ENCODE measurements at places on chromosomes 1 and 21. TPM values are rescaled to one million over a fixed set of nuclear protein-coding genes. Genes with fewer than 3 reads are reported as not detected.

- DNase-seq, result no peak
- H3K36me3 ChIP-seq, result peaks cover 17% of the 10 kb centered on the region
- H3K4me1 ChIP-seq, result no peaks in the 10 kb centered on the region
- H3K27ac ChIP-seq, result no peak overlapping the region
- H3K27me3 ChIP-seq, result no peaks in the 10 kb centered on the region
- H3K4me3 ChIP-seq, result no peak overlapping the region
Measured at GRCh38 chr1:39835935-39836594, 47.2 kb downstream of the TRIT1 start.

AMY1A gene
- not detected for total RNA-seq

LRRC38 gene
- not detected for total RNA-seq

GRCh38 chr1:64766429-64766828, 21.6 kb downstream of the RAVER2 start:
- no peaks in the 10 kb centered on the region for H3K36me3 ChIP-seq
- H3K4me3 ChIP-seq, result no peak overlapping the region
- DNase-seq, result no peak
- no peaks in the 10 kb centered on the region for H3K27me3 ChIP-seq
- H3K4me1 ChIP-seq, result no peaks in the 10 kb centered on the region

- DNase-seq, result no peak
- no peaks in the 10 kb centered on the region for H3K4me1 ChIP-seq
- no peaks in the 10 kb centered on the region for H3K36me3 ChIP-seq
- no peak overlapping the region for H3K4me3 ChIP-seq
Measured at GRCh38 chr1:234701737-234702341, 91.9 kb upstream of the IRF2BP2 start.

TRIM58 gene
- 0.16 TPM for total RNA-seq

- no peak overlapping the region for H3K4me3 ChIP-seq
- no peaks in the 10 kb centered on the region for H3K27me3 ChIP-seq
- no peaks in the 10 kb centered on the region for H3K4me1 ChIP-seq
Measured at GRCh38 chr1:69511426-69512192, 56.1 kb upstream of the LRRC7 start.

GRCh38 chr21:15211491-15212133, 146.8 kb upstream of the NRIP1 start:
- H3K4me3 ChIP-seq, result no peak overlapping the region
- no peak for DNase-seq
- no peaks in the 10 kb centered on the region for H3K36me3 ChIP-seq
- peaks cover 3% of the 10 kb centered on the region for H3K4me1 ChIP-seq
- no peak overlapping the region for H3K27ac ChIP-seq

GRCh38 chr1:3669971-3670431, 17.7 kb downstream of the TP73 start:
- no peaks in the 10 kb centered on the region for H3K27me3 ChIP-seq
- no peaks in the 10 kb centered on the region for H3K36me3 ChIP-seq
- peaks cover 6% of the 10 kb centered on the region for H3K4me1 ChIP-seq
- H3K4me3 ChIP-seq, result no peak overlapping the region
- no peak overlapping the region for H3K27ac ChIP-seq

DNA sequence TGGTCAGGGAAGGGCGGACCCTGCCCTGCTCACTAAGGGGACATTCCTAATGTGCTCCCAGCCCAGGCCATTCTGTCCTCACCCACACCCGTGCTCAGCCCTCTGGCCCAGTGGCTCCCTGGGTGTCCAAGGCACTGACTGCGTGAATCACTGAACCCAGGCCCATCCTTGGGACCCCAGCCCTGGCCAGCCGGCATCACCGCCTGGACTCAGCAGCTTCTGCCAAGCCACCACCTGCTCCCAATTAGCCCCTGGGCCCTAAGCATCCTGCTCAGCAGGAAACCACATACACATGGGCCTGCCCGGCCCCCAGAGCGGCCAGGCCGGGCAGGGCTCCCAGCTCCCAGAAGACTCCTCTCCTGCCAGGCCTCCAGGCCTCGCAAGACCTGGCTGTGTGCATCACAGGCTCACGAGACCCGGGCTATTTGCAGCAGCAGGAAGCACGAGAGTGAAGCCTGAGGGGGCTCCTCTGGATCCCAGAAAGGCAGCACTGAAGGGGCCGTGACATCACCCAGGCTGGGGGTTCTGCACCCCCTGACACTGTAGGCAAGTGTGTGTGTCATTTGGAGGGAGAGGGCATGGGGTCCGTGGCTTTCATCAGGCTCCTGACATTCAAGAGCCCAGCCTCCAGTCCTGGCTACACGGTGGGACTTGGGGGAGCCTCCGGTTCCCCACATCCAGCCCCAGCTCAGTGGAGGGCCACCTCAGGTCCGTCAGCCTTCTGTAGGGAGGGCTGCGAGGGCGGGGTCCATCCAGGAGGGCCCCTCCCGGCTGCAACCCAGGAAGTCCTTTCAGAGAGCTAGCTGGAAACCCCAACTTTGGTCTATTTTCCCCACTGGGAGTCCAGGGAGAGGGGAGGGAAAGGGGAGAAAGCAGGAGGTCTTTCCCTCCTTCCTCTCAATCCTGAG, 1.6 kb downstream of the MFAP2 start:
- no peak overlapping the region for H3K27ac ChIP-seq
- no peak overlapping the region for H3K4me3 ChIP-seq
- DNase-seq, result no peak

INSRR gene
- not detected for total RNA-seq

Measured in CD4-positive, alpha-beta T cell (primary cell).